Caki2 (cell line): ENCODE measurements at places on chromosomes 1 and 21. TPM values are rescaled to one million over a fixed set of nuclear protein-coding genes. Genes with fewer than 3 reads are reported as not detected.

DNA sequence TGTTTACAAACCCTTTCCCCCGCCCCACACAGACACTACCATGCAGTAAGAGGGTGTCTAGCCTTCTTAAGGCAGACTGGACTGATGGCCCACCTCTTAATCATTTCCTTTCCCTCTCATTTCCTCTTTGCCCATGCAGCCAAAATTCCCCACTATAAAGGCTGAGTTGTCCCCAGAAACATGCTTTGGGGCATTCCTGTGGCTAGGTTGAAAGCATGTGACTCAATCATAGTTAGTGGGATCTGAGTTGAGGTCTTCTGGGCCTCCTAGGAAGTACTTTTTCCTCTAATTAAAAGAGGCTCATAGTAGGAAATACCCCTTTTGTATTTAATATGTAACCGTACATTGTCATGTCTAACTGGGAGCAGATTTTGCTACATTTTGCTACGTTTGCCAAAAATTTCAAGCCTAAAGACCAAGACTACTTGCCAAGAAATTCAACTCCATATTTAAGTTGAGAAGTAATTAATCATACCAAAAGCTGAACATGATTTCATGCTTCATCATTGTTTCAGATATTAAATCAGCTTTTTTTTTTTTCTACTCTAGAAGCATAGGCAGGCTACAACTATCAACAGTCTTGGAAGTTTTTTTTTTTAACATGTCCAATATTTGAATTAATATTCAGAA, 174.7 kb downstream of the ADGRL4 start:
- DNase-seq = peak; percentile 48

DNA sequence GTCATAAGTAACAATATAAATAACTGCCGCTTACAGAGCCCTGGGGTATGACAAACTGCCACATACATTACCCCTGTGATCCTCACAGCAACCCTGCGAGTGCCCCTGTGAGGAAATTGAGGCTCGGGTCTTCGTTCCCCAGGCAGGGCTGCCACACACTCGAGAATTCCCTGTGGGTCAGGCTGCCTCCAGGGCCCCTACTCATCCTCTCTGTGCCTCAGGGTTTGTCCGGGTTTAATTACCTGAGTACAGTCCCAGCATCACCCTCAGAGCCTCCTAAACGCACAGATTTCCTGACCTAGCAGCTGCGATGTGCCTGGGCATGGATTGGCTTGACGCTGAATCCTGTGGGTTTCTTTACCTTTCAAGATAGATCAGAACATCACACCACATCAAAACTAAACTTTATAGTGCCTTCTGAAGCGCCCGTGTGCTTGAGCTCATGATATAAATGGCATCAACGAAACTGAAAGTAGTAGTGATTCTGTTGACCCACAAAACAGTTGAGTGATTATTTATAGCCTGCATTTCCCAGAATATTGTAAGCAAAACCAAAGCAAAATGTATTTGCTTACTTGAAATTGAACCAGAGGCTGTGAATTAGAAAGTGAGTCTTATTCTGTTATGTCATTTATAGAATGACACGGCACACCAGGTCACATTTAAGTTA, 14.0 kb downstream of the SLC37A1 start:
- DNase-seq = no peak

DNA sequence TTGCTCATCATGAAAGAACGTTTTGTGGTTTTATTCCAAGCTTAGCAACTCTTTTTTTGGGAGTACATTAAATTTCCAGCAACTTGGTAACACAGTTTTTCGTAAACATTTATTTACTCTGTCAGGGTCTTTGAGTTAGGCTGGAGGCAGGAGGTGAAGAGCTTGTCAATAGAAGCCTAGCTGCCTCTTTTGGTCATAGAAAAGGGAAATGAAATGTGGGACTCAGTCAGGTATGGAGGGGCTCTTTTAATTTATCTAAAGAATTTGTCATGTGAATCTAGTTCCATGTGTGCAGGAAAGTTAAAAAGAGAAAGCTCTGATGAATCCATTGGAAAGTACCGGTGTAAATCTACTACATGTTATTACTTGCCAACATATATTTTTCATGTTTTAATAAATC, 45.9 kb upstream of the PRMT6 start:
- DNase-seq = no peak

DNA sequence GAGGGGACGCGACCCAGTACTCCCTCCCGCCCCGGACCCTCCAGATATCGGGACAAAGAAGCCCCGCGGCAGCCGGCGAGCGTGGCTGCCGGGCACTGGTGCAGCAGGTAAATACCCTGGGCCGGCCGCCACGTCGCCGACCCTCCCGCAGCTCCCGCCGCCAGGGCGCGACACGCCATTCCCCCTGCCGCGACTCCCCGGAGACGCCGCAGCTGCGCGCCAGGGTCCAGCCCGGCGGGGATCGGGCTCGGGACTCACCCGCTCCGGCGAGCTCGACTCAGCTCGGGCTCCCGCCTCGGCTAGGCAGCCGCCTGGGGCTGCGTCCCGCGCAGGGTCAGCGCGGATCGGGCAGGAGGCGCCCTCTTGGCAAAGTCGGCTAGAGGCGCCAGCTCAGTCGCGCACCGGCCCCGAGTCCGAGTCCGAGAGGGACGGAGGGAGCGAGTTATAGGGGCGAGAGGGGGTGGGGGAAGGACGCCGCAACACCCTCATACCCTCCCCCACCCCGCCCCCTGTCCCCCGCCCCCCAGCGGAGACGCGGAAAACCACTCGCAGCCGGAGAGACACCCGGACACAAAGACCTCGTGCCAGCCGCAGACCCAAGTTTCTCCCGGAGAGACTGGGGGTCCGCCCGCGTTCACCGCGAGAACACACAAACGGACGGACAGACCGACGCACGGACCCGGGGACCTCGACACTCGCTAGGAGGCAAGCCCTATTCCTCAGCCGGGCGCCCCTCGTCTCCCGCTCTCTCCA, 985 bp downstream of the SYT6 start:
- DNase-seq = no peak

GRCh38 chr1:164433141-164433817, 125.7 kb upstream of the PBX1 start:
- DNase-seq = no peak

DNA sequence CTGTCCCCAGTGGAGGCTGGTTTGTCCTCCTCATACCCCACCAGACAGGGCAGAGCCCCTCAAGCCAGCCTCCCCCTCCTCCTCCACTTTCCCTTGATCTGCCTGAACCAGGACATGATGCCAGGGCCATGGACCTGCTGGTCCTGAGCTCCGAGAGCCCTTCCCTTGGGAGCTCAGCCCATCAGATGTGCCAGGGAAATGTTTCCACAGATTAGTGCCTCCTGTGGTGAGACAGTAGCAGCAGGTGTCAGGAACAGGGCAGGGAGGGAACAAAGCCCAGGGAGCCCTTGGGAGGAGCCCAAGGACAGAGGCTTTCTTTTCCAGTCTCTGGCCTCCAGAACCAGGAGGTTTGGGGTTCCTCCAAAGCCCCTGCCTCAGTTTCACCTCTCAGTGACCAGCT, 14.6 kb upstream of the SLC41A1 start:
- no peak for DNase-seq

DNA sequence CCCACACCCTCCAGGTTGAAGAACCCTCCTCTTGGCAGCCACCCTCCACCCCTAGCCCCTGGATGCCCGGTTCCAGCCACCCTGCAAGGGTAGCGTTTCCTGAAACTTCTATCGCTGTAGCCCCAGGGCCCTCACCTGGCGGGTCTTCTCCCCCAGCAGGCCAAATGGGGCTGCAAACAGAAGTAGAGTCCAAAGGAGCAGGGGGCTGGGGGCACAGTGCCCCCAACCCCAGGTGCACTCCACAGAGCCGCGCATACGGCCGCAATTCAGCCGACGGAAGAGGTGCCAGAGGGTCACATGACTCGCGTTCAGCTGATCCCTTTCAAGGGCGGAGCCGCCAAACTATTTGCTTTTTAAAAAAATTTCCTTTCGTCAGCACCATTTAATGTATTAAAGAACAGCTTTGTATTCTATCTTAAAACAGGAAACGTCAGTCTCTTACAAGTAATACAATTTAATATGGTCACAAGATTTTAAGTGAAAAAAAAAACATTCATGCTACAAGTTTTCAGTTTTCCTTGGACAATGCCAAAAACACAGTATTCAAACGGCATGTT, at the start of gene GLMP:
TSS of gene GLMP (minus strand) at position 289 of the 557 bp plus-strand sequence. CDS start at position 255, 34 bp downstream.
- DNase-seq = peak; percentile 50

DNA sequence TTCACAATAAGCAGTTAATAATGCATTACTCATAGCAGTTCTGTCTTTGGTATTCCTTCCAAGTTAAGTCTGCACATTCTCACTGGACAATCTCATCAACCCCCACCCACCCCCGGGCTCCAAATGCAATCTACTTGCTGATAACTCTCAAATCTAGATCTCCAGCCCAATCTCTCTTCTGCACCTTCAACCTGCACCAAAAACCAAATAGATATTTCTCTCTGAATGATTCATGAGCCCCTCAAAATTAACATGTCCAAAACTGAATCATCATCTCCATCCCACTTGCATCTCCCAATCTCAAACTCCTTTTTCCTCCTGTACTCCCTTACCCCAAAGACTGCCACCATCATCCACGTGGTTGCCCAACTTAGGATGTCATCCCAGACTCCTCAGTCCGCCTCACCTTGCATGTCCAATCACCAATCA, 2.7 kb downstream of the DOCK7 start:
- DNase-seq = no peak

GRCh38 chr1:231189683-231190270, 27.9 kb downstream of the TRIM67 start:
- DNase-seq = no peak

DNA sequence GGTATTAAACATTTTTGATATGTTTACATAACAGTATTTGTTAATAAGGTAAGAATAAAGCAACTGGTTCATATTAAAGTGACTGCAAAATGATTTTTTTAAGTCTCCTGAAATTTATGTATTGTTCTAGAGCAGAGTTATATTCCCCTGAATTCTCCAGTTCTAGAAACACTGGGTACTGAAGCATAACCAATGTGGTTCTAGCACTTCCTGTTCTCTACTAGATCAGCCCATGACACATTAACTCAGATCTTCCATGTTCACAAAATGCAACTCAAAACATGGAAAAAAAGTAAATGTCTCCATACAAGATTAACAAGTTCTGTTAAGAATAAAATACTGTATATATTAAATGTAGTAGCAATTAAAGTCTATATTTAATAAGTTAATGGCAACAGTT, 3.9 kb downstream of the NEGR1 start:
- no peak for DNase-seq

DNA sequence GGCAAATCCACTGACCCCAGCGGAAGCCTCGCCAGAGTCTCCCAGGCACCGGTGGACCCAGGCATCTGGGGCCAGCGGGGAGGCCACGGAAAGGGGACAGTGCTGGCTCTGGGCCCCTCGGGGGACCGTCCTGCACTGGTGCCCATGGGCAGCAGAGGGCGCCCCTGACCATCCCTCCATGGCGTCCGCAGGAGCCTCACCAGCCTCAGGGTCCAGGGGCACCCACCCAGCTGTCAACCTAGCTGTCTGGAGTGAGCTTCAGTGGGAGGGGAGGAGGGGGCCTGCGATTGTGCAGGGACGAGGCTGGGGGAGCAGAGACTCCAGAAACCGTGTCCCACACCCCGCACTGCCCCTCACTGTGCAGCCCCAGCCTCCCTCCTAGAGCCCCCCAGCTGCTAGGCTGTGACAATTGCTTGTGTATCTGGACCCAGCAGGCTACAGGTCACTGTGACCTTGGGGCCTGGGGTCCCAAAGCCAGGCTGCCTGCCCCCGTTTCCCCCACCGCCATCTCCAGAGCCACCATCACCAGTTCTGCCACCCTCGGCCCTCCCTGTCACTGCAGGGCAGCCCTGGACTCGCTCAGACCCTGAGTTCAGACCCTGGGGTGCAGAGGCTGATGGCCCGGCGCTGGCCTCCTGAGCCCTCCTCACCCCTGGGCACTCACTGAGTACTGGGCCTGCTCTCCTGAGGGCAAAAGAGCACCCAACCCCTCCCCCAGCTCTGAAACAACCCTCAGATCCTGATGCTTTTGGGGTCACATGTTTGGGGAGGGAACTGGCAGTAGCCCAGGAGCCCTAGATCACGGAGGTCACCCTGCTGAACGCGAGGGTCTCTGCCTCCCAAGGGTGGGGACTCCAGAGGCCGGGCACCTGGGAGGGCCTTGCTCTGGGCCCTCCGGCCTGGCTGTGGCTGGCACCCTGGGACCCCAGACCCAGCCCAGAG, 10.6 kb upstream of the COL6A1 start:
- peak; percentile 22 for DNase-seq

DNA sequence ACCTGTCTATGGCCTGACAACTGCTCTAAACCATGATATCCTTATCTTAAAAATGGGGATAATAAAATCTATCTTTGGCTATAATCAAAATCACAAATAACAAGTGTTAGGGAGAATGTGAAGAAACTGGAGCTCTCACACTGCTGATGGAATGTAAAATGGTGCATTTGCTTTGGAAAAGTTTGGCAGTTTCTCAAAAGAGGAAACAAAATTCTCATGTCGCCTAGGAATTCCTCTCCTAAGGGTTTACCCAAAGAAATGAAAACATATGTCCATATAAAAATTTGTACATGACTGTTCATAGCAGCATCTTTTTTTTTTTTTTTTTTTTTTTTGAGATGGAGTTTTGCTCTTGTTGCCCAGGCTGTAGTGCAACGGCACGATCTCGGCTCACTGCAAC, 64.3 kb downstream of the ZNF281 start:
- DNase-seq = no peak

GRCh38 chr1:28247612-28248272, 11.6 kb upstream of the SESN2 start:
- no peak for DNase-seq

DNA sequence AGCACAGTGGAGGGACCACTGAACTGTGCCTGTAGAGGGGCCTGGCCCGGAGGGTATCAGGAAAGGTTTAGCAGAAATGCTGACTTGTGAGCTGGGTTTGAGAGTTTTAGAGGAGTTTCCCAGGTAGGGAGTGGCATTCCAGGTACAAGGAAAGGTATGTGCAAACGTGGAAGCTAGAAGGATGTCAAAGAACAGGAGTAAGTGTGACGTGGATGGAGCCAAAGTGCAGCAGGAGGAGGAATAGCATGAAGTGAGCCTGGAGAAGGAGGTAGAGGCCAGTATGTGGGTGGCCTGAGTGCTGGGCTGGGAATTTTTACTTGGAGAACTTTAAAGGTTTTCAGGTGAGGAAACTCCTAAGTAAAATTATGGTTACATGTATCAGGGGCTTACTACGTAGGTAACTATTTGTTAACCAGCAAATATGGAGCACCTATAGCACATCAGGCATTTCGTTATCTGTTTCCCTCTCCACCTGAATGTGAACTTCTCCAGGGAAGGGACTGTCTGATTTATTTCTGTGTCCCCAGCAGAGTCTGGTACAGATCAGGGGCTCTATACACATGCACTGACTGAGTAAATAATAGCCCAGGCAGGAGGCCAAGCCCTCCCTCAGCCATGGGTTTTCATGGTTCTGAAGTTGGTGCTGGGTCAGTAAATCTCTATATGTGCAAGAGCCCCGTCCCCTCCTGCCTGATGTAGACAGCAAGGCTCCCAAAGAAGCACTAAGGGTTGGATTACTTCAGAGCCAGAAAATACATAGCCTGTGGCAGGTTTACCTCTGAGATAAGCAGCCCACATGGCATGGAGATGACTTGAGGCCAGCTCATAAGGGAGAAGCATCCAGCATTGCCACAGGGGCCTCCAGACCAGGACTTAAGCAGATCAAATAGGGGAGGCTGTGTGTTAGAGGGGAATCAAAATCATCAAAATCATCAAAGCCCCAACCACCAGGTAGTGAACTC, 43.4 kb downstream of the CDCP2 start:
- DNase-seq = no peak

SPATA17 gene
- total RNA-seq = 5.0 and 17.2 TPM in 2 replicates

BMP8A gene
- total RNA-seq = not detected in 2 replicates

SPRR1A gene
- total RNA-seq = not detected in 2 replicates

FOXD3 gene
- total RNA-seq = not detected in 2 replicates
